DND-41 (cell line): ENCODE measurements at places on chromosomes 11 and 22.

DNA sequence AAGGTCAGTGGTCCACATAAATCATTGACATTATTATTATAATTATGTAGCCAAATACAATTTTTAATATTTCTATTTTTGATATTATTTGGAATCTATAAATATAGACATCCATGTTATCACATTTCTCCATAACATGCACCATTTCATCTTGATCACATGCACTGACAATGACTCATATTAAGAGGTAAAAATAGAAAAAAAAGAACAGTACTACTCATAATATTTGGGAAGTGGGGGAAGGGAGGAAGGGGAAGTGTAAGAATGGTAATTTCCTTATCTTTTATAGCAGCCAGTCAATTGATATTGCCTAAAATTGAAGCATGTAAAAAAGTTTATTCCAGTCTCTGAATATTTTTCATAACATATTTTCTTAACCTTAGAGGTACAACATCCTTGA lies 72.3 kb downstream of the ADM start:
- DNase-seq: no peak

- DNase-seq: no peak
These were observed 36.8 kb downstream of the MYH9 start for GRCh38 chr22:36350751-36351594.

GRCh38 chr11:102367364-102367763 lies 20.4 kb downstream of the BIRC2 start:
- DNase-seq: no peak

DNA sequence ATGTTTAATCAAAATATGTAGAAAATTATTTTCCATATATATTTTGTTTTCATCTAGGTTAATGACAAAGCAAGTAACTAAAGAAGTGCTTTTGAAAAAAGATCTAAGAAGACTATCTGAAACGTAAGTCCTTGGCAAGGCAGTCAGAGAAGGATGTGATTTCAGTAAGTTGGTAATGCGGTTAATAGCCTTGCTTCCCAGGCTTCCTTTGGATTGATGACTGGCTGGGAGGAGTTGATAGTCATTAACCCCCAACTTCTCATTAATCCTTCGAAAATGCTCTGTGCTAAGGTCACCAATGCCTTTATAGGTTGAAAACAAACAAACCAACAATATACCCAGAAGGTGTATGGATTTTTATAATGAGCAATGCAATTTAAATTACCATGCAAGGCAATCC lies 1326.5 kb downstream of the LRRC4C start:
- no peak for DNase-seq

- DNase-seq: no peak
These were observed 83.8 kb downstream of the MPPED2 start for GRCh38 chr11:30502305-30502704.

GRCh38 chr11:64415286-64415685 lies 56.3 kb downstream of the RPS6KA4 start:
- no peak for DNase-seq

GRCh38 chr11:65744026-65744698 lies 23.6 kb upstream of the RNASEH2C start:
- DNase-seq: no peak
